SHP77 (cell line): ENCODE measurements at places on chromosomes 1 and 21.

DNA sequence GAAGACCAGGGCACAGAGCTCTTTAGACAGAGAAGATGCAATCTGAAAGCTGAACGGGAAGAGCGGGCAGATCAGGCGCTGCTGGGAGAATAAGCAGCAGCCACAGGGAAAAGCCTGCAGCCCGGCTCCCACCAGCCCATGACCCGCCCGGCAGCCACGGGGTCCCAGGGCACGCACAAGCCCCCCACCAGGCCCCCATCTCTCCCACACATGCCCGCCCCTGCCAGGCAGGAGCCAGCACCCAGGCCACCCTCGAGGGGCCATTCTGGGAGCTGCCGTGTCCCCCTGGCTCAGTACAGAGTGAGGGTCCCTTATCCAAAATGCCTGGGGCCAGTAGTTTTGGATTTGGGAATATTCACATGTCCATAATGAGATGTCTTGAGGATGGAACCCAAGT lies 16.3 kb downstream of the SLC19A1 start:
- no peak for DNase-seq

- DNase-seq = no peak
Measured at GRCh38 chr1:3141836-3142235, 72.8 kb downstream of the PRDM16 start.

GRCh38 chr1:175033953-175034352 lies 10.7 kb upstream of the MRPS14 start:
- no peak for DNase-seq

DNA sequence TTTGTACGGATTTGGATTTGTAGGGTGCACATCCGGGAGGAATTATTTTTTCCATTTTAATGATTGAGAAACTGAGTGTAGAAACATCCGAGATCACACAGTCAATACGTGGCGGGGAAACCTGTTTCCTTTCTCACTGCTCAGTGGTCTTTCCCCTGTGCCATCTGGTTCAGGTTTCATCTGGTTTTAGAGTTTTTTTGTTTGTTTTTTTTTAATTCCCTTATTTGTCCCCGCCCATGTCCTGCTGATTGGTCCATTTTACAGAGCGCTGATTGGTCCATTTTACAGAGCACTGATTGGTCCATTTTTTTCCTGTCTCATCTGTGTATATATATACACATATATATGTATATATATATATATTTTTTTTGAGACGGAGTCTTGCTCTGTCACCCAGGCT lies 6.0 kb downstream of the TRPM2 start:
- DNase-seq = no peak

- DNase-seq = no peak
Measured at GRCh38 chr1:232384171-232384883, 245.6 kb downstream of the SIPA1L2 start.

DNA sequence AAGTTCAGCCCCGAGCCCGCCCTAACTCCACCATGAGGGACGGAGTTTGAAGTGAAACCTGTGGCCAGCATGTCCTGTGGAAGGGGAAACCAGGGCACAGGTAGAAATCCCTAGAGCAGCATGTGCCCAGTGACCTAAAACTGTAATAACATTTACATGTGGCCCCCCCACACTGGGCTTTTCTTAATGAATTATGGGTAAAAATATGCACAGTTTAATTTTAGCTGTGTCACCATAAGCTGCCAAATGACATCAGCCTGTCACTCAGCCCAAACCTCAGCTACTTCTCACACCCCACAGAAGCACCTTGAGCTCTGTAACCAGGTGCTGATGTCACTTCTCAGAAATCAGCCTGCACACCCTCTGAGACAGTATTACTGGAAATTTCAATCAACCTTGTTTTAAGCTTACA lies 50.0 kb upstream of the SLC19A1 start:
- DNase-seq = no peak

- DNase-seq = no peak
Measured at GRCh38 chr21:23718446-23719285, 1888.6 kb downstream of the MRPL39 start.

GRCh38 chr1:117599286-117600221 lies 6.3 kb upstream of the TENT5C start:
- no peak for DNase-seq

- DNase-seq = no peak
Measured at GRCh38 chr21:25062061-25062460, 545.2 kb downstream of the MRPL39 start.

DNA sequence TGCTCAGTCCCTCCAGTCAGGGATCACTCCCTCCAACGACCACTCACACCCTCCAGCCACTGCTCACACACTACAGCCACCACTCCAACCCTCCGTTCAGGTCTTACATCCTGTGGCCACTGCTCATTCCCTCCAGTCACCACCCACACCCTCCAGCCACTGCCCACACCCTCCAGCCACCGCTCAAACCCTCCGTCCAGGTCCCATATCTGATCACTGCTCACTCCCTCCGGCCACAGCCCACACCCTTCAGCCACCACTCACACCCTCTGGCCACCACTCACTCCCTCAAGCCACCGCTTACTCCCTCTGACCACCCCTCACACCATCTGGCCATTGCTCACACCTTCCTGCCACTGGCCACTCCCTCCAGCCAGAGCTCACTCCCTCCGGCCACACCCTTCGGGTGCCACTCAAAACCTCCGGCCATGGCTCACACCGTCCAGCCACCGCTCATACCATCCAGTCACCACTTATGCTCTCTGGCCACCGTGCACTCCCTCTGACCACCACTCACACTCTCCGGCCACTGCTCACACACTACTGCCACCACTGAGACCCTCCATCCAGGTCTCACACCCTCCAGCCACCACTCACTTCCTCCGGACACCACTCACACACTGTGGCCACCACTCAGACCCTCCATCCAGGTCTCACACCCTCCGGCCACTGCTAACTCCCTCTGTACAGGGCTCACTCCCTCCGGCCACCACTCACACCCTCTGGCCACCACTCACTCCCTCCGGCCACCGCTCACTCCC lies 4.7 kb upstream of the TFF1 start:
- no peak for DNase-seq

- DNase-seq = peak; percentile 35
Measured at GRCh38 chr1:229557913-229558414, 543 bp downstream of the ABCB10 start.

GRCh38 chr1:93025572-93025971 lies 53.5 kb upstream of the MTF2 start:
- no peak for DNase-seq

DNA sequence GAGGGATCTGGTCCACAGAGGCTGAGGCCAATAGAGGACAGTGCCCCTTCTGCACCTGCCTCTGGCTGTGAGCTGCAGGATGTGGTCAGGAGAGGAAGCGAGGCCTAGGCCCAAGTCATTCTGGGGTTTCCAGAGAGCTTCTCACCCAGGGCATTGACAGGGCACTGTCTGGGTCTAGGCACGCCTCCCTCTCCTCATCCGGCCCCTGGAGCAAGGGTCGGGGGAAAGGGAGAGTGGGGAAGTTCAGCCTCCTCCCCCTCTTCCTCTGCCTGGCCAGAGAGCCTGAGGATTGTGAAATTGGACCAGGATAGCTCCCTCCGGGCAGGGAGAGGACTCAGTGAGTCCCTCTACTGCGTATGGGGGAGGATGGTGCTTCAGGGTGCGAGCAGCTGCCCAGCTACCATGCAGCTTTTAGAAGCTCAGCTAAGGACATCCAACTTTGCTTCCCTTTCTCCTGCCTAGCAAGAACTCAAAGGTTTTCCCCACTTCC lies 6.3 kb upstream of the INAVA start:
- no peak for DNase-seq

DNA sequence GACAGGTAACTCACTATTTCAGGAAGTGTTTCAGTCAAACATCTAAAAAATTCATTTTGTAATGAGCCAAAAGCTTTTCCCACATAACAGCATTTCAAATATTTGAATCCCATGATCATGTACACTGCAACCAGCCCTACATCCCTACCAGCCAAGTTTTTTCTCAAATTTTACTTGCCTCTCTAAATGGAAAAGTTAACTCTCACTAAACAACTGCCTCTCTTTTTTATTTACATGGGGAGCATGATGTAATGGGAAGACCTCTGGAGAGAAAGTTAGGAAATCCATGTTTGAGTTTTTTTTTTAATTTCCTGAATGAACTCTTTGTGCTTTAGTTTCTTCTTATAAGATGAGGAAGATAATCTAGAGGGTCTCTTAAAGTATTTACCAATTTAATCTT lies 70.5 kb downstream of the TTLL7 start:
- no peak for DNase-seq

- no peak for DNase-seq
Measured at GRCh38 chr1:246069581-246069980, 437.5 kb downstream of the SMYD3 start.

- no peak for DNase-seq
Measured at GRCh38 chr1:46577671-46578070, 26.2 kb upstream of the KNCN start.

- DNase-seq = peak; percentile 67
Measured at GRCh38 chr1:2204415-2205190, 10.0 kb upstream of the FAAP20 start.

- no peak for DNase-seq
Measured at GRCh38 chr21:32494934-32495709, 82.6 kb downstream of the EVA1C start.

DNA sequence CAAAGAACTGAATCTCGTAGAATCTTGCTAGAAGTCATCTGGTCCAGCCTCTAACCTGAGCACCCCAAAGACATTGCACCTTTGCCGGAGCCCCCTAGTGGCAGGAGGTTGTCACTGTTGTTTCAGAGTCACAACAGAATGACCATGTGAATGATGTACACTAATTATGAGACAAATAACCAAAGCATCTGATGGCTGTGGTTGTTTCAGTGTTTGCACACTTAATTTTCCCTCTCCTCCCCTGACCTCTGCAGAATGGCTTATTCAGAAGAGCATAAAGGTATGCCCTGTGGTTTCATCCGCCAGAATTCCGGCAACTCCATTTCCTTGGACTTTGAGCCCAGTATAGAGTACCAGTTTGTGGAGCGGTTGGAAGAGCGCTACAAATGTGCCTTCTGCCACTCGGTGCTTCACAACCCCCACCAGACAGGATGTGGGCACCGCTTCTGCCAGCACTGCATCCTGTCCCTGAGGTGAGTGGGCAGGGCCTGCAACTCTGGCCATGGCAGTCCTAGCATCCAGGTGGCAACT lies 26.4 kb downstream of the TRAF5 start:
- peak; percentile 11 for DNase-seq

- DNase-seq = no peak
Measured at GRCh38 chr1:112356765-112357164, 39.2 kb upstream of the CTTNBP2NL start.

DNA sequence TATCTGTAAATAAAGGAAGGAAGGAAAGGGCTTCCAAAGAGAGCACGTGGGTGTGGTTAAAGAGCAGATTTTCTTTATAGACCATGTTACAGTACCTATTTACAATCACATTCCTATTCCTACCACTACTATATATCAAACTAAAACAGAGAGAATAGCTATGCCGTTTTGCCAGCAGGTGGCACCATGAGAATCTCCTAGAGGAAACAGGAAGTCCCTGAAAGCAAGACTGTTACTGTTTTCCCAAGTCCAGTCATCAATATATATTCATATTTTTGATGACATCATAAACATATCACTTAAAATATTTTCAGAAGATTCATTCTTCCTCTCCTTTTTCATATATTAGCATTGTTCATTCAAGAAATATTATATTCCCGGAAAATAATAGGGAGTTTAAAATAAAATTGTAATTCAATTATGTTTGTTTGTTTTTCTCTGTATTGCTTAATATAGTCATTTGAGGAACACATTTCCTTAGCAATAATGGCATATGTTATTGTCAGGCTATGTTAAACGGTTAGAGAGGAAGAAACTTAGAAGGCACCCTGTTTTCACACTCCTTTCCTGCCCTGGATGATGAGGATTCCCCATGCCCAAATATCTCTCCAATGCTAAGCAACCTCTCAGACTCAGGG lies 6.6 kb downstream of the CCDC190 start:
- peak; percentile 77 for DNase-seq

- no peak for DNase-seq
Measured at GRCh38 chr1:179164494-179164893, 65.0 kb downstream of the ABL2 start.

DNA sequence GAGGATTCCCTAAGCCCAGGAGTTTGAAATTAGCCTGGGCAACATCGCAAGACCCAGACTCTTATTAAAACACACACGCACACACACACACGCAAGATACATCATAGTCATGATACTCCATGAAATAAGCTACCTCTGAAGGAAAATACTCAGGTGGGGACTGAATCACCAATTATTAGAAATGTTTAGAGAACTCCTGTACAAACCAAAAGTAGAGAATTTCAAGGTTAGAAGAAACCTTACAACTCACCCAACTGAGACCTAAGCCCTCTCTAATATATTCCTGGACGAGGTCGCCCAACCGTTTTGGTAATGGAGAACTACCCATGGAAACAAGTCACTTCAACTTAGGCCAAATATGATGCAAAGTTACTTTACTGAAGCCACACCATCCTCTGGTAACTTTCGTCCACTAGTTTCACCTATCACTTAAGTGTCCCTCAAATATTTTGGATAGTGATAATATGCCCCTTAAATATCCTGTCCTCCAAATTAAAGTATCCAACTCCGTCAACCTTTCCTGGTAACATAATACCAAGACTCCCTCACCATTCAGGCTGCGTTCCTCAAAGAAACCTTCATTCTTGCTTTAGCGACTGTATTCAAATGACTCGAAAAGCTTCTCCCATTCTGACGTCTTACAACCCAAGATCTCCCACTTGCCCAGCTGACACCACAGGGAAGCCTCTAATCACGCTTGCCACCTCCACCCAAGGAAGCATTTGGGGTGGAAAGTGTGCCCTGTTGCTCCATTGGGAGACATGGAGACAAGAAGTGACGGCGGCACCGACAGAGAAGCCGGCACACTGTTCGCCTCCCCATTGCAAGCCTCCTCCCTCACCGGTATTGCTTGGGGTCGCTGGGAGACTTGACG lies 856 bp downstream of the NRDC start:
- DNase-seq = no peak

GRCh38 chr1:211606332-211606913 lies 27.5 kb upstream of the SLC30A1 start:
- no peak for DNase-seq

DNA sequence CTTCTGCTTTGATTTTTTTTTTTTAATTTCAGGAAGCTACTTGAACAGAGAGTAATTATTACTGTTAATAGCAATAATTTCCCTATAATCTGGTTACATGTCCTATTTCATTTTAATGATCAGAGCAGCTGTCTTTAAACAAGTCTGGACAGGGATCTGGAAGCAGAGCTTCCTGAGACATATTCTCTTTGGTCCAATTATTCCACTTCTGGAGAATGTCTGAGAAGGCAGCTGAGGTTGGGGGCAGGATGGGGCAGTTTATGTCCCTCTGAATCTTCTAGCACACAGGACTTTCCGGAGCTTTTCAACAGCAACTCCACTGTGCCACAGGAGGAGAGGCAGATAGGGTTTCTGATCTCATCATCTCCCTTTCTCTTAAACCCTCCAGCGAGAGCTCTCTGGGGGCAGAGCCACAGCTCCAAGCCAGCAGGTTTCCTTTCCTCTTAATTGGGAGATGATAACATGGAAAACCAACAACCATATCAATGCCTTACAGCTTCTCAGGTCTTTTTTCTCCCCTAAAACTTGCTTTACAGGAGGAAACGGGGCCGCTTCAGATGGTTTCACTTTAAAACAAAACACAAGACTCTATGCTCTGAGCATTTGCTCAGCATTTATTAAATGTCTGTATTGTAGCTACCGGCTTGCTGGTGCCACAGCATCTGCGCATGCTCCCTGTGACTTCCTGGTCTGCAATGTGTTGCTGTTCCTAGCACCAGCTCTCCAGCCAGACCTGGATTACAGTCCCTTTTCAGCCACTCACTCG lies 425.7 kb upstream of the USP24 start:
- DNase-seq = peak; percentile 42
